ENCODE measurements at places on chromosomes 11 and 22. TPM values are rescaled to one million over a fixed set of nuclear protein-coding genes. Genes with fewer than 3 reads are reported as not detected.

DNA sequence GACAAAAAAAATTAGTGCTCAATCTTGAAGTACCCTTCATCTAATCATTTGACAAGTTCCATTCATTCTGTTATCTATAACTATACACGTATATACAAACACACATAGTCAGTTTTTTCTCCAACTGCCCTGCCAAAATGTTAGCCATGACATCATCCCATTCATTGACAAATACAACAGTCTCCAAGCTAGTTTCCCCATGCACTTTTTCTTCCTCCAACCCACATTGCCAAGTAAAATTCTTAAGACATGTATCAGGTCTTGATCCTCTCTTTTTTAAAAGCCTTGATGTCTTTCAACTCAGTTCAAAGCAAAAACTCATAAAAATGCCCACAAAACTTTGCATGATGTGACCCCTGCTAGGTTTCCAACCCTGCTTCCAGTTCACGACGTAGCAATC is 58.1 kb downstream of the DDI1 start:
- no peaks in the 10 kb centered on the region for H3K36me3 ChIP-seq
- H3K4me1 ChIP-seq, result no peaks in the 10 kb centered on the region
- no peak overlapping the region for H3K4me3 ChIP-seq
- H3K27me3 ChIP-seq, result no peaks in the 10 kb centered on the region
- no peak overlapping the region for H3K27ac ChIP-seq
- no peak for DNase-seq

- H3K27me3 ChIP-seq, result peaks cover 13% of the 10 kb centered on the region
- no peaks in the 10 kb centered on the region for H3K36me3 ChIP-seq
- H3K27ac ChIP-seq, result no peak overlapping the region
- H3K4me1 ChIP-seq, result no peaks in the 10 kb centered on the region
These were observed 150.1 kb upstream of the UBASH3B start for GRCh38 chr11:122505304-122506006.

GRCh38 chr22:25621986-25622385 is 57.5 kb downstream of the GRK3 start:
- H3K27ac ChIP-seq, result no peak overlapping the region
- no peaks in the 10 kb centered on the region for H3K36me3 ChIP-seq
- H3K4me3 ChIP-seq, result no peak overlapping the region
- DNase-seq, result no peak

- peak within 1 kb of the TSS; percentile 39 for H3K4me3 ChIP-seq
- peak; percentile 24 for DNase-seq
- H3K27ac ChIP-seq, result peak within 1 kb of the TSS; percentile 6
- peaks cover 26% of the 10 kb centered on the region for H3K36me3 ChIP-seq
These were observed at the start of gene RIN1 for GRCh38 chr11:66336234-66337102. Gene RIN1 (minus strand): TSS chr11:66336434. CDS start chr11:66336402, 32 bp downstream.

DNA sequence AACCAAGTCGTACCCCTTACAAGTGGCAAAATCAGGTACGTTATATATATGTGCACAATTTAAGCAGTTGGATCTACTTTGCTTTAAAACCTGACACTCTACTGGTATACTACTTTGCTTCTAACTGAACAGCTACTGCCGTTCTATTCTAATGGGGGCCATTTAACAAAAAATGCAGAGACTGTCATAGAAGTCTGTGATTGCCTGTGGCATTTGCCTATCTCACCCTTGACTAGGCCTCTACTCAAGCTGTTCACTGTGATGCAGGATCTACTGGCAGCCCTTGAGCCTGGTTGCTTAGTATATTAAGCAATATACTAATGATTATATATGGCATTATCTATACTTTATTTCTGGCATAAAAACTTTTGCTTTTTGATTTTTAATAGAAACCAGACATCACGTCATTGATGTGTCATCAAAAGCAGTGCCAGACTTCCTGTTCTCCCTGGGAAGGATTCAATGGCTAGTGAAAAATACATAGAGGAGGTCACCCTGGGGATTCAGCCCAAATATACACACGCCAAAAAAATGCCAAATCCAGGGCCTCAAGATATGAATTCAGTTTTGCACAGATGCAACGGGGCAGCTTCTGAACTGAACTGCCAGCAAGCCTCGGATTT is 40.0 kb upstream of the FIBIN start:
- H3K27ac ChIP-seq, result no peak overlapping the region
- H3K4me1 ChIP-seq, result no peaks in the 10 kb centered on the region
- no peaks in the 10 kb centered on the region for H3K36me3 ChIP-seq

DNA sequence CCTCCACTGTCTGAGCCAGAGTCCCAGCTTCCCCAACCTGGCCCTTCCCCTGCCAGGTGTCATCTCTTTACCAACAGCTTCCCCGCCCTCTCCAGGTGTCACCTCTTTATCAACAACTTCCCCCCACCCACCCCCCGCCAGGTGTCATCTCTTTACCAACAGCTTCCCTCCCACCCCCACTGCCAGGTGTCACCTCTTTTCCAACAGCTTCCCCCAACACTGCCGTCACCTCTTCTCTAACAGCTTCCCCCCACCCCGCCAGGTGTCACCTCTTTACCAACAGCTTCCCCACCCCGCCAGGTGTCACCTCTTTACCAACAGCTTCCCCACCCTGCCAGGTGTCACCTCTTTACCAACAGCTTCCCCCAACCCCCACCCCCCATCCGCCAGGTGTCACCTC is 29.8 kb upstream of the TTLL12 start:
- H3K4me1 ChIP-seq, result no peaks in the 10 kb centered on the region
- H3K27me3 ChIP-seq, result no peaks in the 10 kb centered on the region
- H3K36me3 ChIP-seq, result no peaks in the 10 kb centered on the region
- no peak overlapping the region for H3K4me3 ChIP-seq

GRCh38 chr22:31607696-31608095 is 54.3 kb downstream of the PISD start:
- H3K4me1 ChIP-seq, result no peaks in the 10 kb centered on the region
- H3K36me3 ChIP-seq, result peaks cover 43% of the 10 kb centered on the region
- no peak overlapping the region for H3K4me3 ChIP-seq
- DNase-seq, result no peak

DNA sequence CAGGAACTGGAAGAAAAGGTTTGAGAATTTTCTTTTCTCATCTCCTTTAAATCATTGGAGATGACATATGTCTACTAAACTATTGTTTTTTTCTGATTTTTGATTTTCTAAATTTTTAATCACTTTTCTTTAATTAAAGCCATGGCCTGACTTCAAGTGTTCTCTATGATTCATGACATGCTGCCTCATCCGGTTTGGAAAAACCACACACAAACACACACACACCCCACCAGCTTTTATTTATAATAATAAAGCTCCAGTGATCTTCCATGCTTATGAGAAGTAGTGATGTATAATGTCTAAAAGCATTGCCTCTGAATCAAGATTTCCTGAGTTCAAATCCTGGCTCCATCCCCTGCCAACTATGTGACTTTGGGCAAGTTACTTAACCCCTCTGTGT is 179.2 kb downstream of the SPON1 start:
- no peaks in the 10 kb centered on the region for H3K27me3 ChIP-seq
- DNase-seq, result no peak
- H3K4me1 ChIP-seq, result no peaks in the 10 kb centered on the region
- H3K27ac ChIP-seq, result no peak overlapping the region

DNA sequence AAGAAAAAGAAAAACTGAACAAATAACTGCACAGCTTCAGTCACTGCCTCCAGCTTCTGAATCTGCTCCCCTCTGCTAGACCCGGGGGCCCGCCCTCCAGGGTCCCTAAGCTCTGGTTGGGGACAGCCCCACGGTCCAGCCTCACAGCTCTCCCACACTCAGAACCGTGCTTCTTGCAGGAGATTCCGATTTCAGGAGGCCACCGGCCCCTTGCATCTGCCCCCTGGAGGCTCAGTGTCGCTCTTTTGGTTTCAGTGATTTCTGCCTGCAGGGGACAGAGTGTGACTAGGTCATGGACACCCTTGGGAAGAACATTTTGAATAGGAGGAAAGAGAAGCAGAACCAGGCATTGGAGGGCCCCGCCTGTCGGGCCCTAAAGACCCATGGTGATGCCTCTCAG is 23.1 kb upstream of the RPS3 start:
- no peak overlapping the region for H3K4me3 ChIP-seq
- no peaks in the 10 kb centered on the region for H3K27me3 ChIP-seq
- no peak for DNase-seq

DNA sequence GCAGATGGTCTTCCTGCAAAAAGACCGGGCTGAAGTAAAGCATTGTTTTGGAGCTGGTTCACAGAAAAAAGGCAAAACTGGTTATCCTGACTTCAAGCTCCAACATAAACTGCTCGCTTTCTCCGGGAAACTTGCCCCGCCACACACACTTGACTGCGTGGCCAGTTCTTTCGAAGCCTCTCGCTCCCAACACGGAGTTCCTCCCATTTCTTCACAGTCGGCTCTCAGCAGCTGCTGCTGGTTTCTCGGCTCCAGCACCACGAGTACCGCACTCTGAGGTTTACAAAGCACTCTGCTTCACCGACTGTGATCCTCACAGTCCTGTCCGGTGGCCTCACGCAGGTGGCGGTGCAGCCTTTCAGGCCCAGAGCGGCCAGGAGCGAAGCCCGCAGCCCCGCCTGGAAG is 264 bp downstream of the CHEK1 start:
- peak overlapping the region; percentile 95 for H3K4me3 ChIP-seq
- DNase-seq, result no peak
- H3K4me1 ChIP-seq, result peaks cover 13% of the 10 kb centered on the region
- no peaks in the 10 kb centered on the region for H3K27me3 ChIP-seq

- H3K27ac ChIP-seq, result peak within 1 kb of the TSS; percentile 32
- peaks cover 34% of the 10 kb centered on the region for H3K4me1 ChIP-seq
- peak within 1 kb of the TSS; percentile 71 for H3K4me3 ChIP-seq
- no peaks in the 10 kb centered on the region for H3K27me3 ChIP-seq
- peak; percentile 47 for DNase-seq
- no peaks in the 10 kb centered on the region for H3K36me3 ChIP-seq
These were observed at the start of gene GRAP2 for GRCh38 chr22:39900306-39901227. Gene GRAP2 (plus strand): TSS chr22:39901084. CDS start chr22:39947107, 46,023 bp downstream.

GRCh38 chr11:12455938-12456337 is 78.6 kb downstream of the PARVA start:
- H3K4me1 ChIP-seq, result no peaks in the 10 kb centered on the region
- H3K4me3 ChIP-seq, result no peak overlapping the region
- no peaks in the 10 kb centered on the region for H3K27me3 ChIP-seq
- H3K36me3 ChIP-seq, result no peaks in the 10 kb centered on the region
- H3K27ac ChIP-seq, result no peak overlapping the region

DNA sequence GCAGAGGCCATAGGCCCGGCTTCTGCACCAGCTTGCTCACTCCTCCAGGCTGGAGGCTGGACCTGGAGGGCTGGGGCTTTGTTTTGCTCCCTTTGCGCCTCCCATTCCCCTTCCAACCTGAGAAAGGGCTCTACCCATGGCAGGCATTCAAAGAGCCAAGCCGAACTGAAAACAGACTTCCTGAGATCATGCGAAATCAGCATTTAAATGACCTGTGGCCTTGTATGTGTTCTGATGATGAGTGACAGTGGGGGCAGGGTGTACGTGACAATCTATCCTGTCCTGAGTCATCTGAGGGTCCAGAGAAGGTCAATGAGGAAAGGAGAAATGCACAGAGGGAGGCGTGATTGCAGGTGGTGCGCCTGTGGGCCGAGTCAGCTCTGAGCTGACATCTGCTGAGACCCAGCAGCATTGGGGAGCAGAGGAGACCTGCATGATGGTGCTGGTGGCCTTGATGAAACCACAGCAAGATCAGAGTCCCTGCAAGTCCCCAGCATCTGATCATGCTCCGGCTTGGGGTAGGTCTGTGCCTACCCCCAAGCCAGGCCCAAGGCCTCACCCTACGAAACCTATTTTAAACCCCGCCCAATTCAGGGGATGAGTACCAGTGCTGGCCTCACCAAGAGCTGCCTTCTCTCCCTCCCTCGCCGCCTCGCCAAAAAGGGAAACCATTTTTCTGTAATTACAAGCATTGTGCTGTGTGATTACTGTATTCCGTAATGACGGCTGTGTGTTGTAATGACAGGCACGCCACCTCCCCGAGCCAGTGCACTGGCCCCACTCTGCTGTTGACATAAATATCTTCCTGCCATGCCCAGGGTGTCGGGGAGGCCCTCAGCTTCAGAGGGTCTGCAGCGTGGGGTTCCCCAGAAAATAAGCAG is 95.2 kb upstream of the ANO1 start:
- H3K36me3 ChIP-seq, result no peaks in the 10 kb centered on the region
- no peak overlapping the region for H3K27ac ChIP-seq
- no peak for DNase-seq
- H3K4me1 ChIP-seq, result no peaks in the 10 kb centered on the region

GRCh38 chr11:19864141-19865140 is 151.8 kb downstream of the NAV2 start:
- H3K27me3 ChIP-seq, result no peaks in the 10 kb centered on the region
- DNase-seq, result no peak
- no peaks in the 10 kb centered on the region for H3K4me1 ChIP-seq
- no peaks in the 10 kb centered on the region for H3K36me3 ChIP-seq
- no peak overlapping the region for H3K4me3 ChIP-seq
- H3K27ac ChIP-seq, result no peak overlapping the region

DNA sequence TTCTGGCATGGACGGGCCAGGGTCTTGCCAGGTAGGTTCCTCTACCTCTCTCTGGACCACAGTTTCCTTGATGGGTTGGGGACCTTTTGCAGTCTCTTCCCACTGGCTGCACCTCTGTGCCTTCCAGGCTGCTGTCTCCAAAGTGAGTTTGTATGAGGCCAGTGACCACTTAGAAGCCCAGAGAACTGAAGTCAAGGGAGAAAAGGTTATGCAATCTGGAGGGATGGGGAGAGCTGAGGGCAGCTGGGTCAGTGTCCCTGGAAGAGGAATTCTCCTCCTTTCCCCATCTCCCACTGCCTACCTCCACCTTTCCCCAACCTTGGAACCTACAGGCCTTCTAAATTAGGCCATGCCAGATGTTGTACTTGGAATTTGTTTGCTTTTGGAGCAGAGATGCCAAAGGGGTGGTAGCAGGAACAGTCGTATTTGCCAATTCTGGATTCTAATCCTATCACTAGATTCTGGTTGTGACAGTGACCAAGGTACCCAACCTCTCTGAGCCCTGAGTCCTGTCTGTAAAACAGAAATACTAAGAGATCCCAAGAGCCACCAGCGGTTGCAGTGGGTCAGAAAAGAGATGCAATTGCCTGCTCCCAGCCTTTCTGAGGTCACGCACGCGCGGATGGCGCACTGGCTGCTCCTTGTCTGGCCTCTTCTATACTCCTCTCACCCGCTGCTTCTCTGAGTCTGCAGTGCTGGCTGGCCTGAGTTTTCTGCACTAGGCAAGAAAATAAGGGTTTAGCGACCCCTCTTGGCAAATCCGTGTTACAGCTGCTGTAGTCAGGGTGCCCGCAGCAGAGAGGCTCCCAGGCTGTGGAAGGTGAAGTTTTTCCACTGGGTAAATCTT is 10.7 kb upstream of the ACCSL start:
- H3K27me3 ChIP-seq, result no peaks in the 10 kb centered on the region
- H3K27ac ChIP-seq, result no peak overlapping the region
- H3K36me3 ChIP-seq, result no peaks in the 10 kb centered on the region
- H3K4me3 ChIP-seq, result no peak overlapping the region

GRCh38 chr11:26187639-26188038 is 144.3 kb upstream of the ANO3 start:
- no peaks in the 10 kb centered on the region for H3K36me3 ChIP-seq
- H3K27ac ChIP-seq, result no peak overlapping the region
- DNase-seq, result no peak
- no peak overlapping the region for H3K4me3 ChIP-seq
- no peaks in the 10 kb centered on the region for H3K4me1 ChIP-seq
- no peaks in the 10 kb centered on the region for H3K27me3 ChIP-seq

KCTD14 gene
- total RNA-seq, result 0.20 TPM

TEX54 gene
- not detected for total RNA-seq

PDGFB gene
- 3.0 TPM for total RNA-seq

B3GAT1 gene
- total RNA-seq, result 0.35 TPM

PRAME gene
- not detected for total RNA-seq

SPDYC gene
- total RNA-seq, result not detected

LRRC10B gene
- not detected for total RNA-seq

BTG4 gene
- not detected for total RNA-seq

KCNJ1 gene
- not detected for total RNA-seq

GTSE1 gene
- total RNA-seq, result 30.9 TPM

NXPE2 gene
- total RNA-seq, result not detected

MUC15 gene
- not detected for total RNA-seq

STARD10 gene
- total RNA-seq, result 15.9 TPM
